Stomach (tissue), 19 donors: ENCODE measurements at places on chromosomes 2 and 18. TPM values are rescaled to one million over a fixed set of nuclear protein-coding genes. Genes with fewer than 3 reads are reported as not detected.

DNA sequence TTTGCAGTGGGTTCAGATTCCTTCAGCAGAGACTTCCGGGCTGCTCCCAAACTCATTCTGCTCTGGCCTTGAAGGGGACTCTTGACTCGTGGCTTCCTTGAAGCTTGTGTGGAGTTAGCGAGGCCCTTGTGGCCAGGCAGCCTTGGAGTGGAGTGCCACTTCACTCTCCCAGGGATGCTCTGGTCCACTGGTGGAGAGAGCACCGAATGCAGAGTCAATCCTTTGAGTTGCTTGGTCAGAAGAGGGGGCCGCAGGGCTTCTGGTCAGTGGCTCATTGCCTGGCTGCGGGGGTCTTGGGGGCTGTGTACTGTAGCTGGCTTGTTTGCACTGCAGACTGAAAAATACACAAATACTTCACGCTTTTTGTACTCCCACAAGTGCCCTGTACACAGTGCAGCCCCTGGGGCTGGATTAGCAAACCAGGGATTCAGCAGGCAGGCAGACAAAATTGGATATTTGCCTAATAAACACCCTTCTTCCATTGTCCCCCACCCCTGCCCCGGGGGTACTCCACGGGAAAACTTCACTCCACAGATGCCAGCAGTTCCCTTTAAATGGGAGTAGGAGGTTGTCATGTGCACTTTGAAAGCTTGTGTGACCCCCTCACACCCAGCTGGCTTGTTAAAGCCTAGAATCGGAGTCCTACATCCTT, 3.2 kb downstream of the GLI2 start:
- no peak for DNase-seq
- no peak overlapping the region for H3K4me3 ChIP-seq
- peaks cover 62% of the 10 kb centered on the region for H3K4me1 ChIP-seq
- peak overlapping the region; percentile 85 for H3K27ac ChIP-seq

Gene L3MBTL4
- total RNA-seq: 12.1 TPM

DNA sequence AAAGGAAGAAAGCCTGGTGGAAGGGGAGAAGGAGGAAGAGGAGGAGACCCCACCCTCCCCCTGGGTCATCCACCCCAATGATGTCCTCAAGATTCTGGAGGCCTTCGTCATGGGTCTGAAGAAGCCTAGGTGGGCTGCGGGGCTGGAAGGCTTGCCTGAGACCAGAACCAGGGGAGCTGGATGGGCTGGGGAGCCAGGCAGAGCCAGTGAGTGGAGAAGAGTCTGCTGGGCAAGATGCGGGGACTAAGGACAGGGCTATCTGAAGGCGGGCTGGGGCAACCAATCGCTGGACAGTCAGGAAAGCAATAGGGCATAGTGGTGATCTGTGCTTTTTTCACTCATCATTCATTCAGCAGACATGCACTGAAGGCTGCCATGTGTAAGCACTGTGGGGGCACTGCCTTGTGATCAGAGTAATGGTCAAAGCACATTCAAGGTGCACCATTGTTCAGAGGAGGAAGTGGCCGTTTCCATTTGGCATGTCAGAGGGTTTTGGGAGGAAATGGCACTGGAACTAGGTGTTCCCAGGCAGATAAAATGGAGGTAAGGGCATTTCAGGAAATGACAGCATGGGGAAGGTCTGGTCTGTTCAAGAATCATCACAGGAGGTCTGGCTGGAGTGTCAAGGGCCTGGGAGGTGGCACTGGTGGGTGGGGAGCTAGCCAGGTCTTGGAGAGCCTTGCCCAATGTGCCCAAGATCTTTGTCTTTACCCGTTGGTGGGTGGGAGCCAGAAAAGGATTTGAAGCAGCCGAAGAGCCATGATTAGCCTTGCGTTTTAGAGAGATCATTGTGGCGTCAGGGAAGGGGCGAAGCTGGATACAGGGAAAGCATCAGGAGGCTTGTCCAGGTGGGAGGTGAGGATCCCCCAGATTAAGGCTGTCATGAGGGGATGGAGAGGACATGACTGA, 24.2 kb downstream of the OTOF start:
- no peak overlapping the region for H3K27ac ChIP-seq
- no peaks in the 10 kb centered on the region for H3K36me3 ChIP-seq
- peaks cover 36% of the 10 kb centered on the region for H3K4me1 ChIP-seq

DNA sequence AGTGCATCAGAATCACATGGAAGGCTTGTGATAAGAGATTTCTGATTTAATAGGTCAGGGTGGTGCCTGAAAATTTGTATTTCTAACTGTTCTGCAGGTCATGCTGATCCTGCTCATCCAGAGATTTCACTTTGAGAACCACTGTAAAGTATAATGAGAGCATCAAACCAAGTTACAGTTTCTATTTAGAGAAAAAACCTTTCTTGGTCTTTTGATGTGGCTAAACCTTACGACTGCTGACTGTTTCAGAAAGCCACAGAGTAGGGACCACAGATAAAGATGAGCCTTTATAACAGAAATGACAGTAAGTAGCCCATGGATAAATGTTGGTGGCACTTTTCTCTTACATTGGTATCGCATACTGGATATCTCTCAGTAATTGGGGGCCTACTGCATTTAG, 109.4 kb upstream of the FANCL start:
- H3K4me3 ChIP-seq: no peak overlapping the region
- no peaks in the 10 kb centered on the region for H3K4me1 ChIP-seq
- H3K27ac ChIP-seq: no peak overlapping the region
- no peaks in the 10 kb centered on the region for H3K27me3 ChIP-seq

Gene NDC80
- total RNA-seq: 5.9 TPM

Gene FHOD3
- total RNA-seq: 7.5 TPM

DNA sequence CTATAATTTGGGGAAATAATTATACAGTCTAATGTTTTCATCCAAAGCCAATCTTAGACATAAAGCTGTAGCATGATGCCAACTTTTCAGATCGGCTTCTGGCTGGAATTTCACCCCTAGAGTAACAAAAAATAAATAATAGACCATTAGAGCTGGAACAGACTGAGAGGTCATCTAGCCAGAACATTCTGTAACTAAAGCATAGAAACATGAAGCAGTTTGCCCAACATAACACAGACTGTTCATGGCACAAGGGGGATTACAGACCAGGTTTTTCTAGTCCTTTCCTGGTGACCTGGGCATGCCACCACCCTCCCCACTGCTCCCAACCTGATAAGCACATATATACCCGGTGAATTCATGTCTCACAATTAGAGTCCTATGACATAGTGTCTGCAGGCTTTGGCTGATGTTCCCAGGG, 116.4 kb upstream of the PPP1CB start:
- H3K4me1 ChIP-seq: peaks cover 39% of the 10 kb centered on the region
- no peaks in the 10 kb centered on the region for H3K27me3 ChIP-seq
- H3K27ac ChIP-seq: peak overlapping the region; percentile 97
- H3K36me3 ChIP-seq: no peaks in the 10 kb centered on the region

GRCh38 chr2:16189029-16189835, 248.9 kb downstream of the MYCN start:
- no peaks in the 10 kb centered on the region for H3K36me3 ChIP-seq
- no peaks in the 10 kb centered on the region for H3K4me1 ChIP-seq
- H3K27me3 ChIP-seq: no peaks in the 10 kb centered on the region
- DNase-seq: no peak
- H3K4me3 ChIP-seq: no peak overlapping the region

GRCh38 chr2:191115391-191115790, 35.4 kb downstream of the STAT4 start:
- no peaks in the 10 kb centered on the region for H3K27me3 ChIP-seq
- no peak for DNase-seq
- H3K27ac ChIP-seq: no peak overlapping the region
- H3K4me3 ChIP-seq: no peak overlapping the region
- no peaks in the 10 kb centered on the region for H3K4me1 ChIP-seq

DNA sequence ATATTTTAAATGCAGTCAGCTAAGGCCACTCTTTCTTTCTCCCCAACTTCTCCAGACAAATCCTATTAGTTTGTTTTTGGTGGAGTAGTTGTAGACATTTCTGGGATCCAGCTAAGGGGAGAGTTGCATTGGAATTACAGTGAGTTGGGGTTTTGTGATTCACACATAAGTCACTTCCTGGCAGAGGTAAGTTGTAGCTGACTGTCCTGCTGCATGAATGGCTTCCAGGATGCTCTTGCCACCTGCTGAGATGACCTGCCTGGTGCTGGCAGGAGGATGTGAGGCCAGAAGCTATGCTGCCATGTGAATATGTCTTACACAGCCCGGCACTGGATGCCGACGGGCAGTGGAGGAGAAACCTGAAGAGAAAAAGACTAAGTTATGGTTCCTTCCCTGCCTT, 243.7 kb downstream of the TDRD15 start:
- no peak for DNase-seq
- no peaks in the 10 kb centered on the region for H3K27me3 ChIP-seq
- no peak overlapping the region for H3K27ac ChIP-seq
- no peak overlapping the region for H3K4me3 ChIP-seq

- peak; percentile 39 for DNase-seq
- H3K4me1 ChIP-seq: no peaks in the 10 kb centered on the region
- no peaks in the 10 kb centered on the region for H3K36me3 ChIP-seq
Observed at GRCh38 chr2:99066075-99066958, 75.2 kb upstream of the C2orf15 start.

- H3K4me1 ChIP-seq: no peaks in the 10 kb centered on the region
- H3K4me3 ChIP-seq: no peak overlapping the region
- H3K27ac ChIP-seq: no peak overlapping the region
- no peak for DNase-seq
- no peaks in the 10 kb centered on the region for H3K27me3 ChIP-seq
- H3K36me3 ChIP-seq: no peaks in the 10 kb centered on the region
Observed at GRCh38 chr18:75830828-75831227, 403.3 kb upstream of the SMIM21 start.

GRCh38 chr2:186595219-186595618, 5.4 kb downstream of the ITGAV start:
- DNase-seq: peak; percentile 68
- H3K4me1 ChIP-seq: peaks cover 16% of the 10 kb centered on the region
- H3K27me3 ChIP-seq: no peaks in the 10 kb centered on the region
- no peak overlapping the region for H3K27ac ChIP-seq
- no peaks in the 10 kb centered on the region for H3K36me3 ChIP-seq

- H3K36me3 ChIP-seq: no peaks in the 10 kb centered on the region
- H3K4me1 ChIP-seq: peaks cover 47% of the 10 kb centered on the region
- DNase-seq: peak; percentile 84
- no peak overlapping the region for H3K4me3 ChIP-seq
Observed at GRCh38 chr2:10285556-10286198, 17.0 kb upstream of the HPCAL1 start.

DNA sequence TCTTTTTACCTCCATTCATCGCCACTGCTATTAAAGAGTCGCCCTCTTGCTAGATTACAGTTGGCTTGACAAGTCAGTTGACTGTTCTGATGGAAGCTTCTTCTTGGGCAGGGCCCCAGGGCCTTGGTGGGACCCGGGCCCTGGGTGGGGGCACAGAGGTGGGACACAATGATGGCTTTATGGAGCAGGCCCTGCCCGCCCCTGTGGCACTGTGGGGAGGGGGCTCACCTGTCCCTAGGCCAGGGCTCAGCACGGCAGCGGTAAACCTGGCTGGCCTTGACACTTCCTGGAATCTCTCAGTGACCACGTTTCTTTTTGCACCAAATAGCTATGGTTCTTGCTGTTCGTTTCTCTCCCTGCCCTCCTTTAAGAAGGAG, 4.9 kb upstream of the HS6ST1 start:
- no peak for DNase-seq
- no peaks in the 10 kb centered on the region for H3K27me3 ChIP-seq

DNA sequence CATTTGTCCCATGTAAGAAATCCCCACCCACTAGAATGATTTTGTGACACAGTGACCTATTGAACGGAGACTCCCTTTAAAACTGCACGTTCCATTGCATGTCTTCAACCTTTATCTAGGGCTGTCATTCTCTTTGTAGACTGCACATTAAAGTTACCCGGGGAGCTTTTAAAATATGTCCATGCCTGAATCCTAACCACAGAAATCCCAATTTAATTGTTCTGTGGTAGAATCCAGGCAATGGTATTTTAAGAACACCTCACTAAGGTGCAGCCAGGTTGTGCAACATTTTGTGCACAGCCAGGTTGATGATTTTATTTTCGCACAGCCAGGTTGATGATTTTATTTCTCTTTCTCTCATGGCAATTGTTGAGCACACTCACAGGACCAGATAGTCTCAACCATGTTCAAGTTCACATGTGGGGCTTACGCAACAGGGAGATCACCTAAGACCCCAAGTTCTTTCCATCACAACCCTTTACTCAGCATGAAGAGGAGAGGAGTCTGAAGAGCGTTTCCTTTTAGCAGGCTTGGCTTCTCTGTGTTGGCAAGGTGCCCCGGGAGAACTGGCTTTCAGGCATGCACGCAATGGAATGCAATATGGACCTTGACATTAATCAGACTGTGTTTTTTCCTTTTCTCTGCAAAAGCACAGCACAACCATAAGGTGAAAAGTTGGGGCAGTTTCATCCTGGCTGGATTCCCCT, 467.3 kb upstream of the ETAA1 start:
- no peaks in the 10 kb centered on the region for H3K27me3 ChIP-seq
- no peaks in the 10 kb centered on the region for H3K36me3 ChIP-seq
- H3K4me1 ChIP-seq: no peaks in the 10 kb centered on the region
- DNase-seq: peak; percentile 65

Gene CAVIN2
- 5.8 TPM for total RNA-seq

GRCh38 chr2:69222953-69223658, 163.9 kb downstream of the GFPT1 start:
- H3K36me3 ChIP-seq: no peaks in the 10 kb centered on the region
- H3K27me3 ChIP-seq: no peaks in the 10 kb centered on the region
- no peaks in the 10 kb centered on the region for H3K4me1 ChIP-seq

- no peaks in the 10 kb centered on the region for H3K4me1 ChIP-seq
- H3K27ac ChIP-seq: no peak overlapping the region
- no peak for DNase-seq
- H3K36me3 ChIP-seq: no peaks in the 10 kb centered on the region
Observed at GRCh38 chr2:143452817-143453451, 323.7 kb downstream of the ARHGAP15 start.

Gene RETREG2
- total RNA-seq: 97.3 TPM

- H3K27ac ChIP-seq: no peak overlapping the region
- peaks cover 73% of the 10 kb centered on the region for H3K27me3 ChIP-seq
- H3K4me3 ChIP-seq: no peak overlapping the region
- DNase-seq: no peak
Observed at GRCh38 chr2:94873362-94874276, 2.4 kb downstream of the TEKT4 start.

GRCh38 chr2:158214431-158214830, 112.8 kb downstream of the UPP2 start:
- no peaks in the 10 kb centered on the region for H3K36me3 ChIP-seq
- no peaks in the 10 kb centered on the region for H3K4me1 ChIP-seq
- no peaks in the 10 kb centered on the region for H3K27me3 ChIP-seq
- DNase-seq: no peak
- no peak overlapping the region for H3K27ac ChIP-seq
- no peak overlapping the region for H3K4me3 ChIP-seq

DNA sequence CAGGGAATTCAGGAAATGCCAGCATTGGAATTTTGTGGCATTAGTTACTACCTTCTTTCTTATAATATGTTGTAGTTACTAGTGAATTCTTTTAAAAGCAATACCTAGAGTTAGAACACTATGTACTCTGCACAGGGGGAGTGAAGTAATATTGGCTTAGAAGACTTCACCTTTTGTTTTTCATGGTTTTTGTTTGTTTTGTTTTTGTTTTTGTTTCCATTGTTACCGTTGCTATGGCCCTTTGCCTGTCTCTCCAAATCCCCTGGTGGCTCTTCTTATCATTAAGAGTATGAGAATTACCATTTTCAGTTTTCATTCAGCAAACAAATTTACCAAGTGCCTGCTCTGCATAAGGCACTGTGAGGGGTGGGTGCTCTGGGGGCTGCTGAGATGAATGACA, 160.1 kb downstream of the HAUS1 start:
- H3K27me3 ChIP-seq: no peaks in the 10 kb centered on the region
- H3K36me3 ChIP-seq: peaks cover 9% of the 10 kb centered on the region
- peaks cover 18% of the 10 kb centered on the region for H3K4me1 ChIP-seq
- DNase-seq: no peak
- no peak overlapping the region for H3K27ac ChIP-seq
- no peak overlapping the region for H3K4me3 ChIP-seq

GRCh38 chr2:86139981-86140380, 33.9 kb downstream of the PTCD3 start:
- no peaks in the 10 kb centered on the region for H3K4me1 ChIP-seq
- H3K36me3 ChIP-seq: peaks cover 100% of the 10 kb centered on the region
- H3K27ac ChIP-seq: no peak overlapping the region
- H3K27me3 ChIP-seq: no peaks in the 10 kb centered on the region

Gene TMEM178A
- total RNA-seq: 7.9 TPM
